ENCODE measurements at places on chromosomes 11 and 22.

DNA sequence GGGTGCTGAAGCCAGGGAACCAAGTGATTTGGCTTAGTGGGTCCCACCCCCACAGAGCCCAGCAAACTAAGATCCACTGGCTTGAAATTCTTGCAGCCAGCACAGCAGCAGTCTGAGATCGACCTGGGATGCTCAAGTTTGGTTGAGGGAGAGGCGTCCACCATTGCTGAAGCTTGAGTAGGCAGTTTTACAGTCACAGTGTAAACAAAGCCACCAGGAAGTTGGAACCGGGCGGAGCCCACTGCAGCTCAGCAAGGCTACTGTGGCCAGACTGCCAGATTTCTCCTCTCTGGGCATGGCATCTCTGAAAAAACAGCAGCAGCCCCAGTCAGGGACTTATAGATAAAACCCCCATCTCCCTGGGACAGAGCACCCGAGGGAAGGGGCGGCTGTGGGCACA, 424.1 kb upstream of the TENM4 start:
- DNase-seq = no peak

DNA sequence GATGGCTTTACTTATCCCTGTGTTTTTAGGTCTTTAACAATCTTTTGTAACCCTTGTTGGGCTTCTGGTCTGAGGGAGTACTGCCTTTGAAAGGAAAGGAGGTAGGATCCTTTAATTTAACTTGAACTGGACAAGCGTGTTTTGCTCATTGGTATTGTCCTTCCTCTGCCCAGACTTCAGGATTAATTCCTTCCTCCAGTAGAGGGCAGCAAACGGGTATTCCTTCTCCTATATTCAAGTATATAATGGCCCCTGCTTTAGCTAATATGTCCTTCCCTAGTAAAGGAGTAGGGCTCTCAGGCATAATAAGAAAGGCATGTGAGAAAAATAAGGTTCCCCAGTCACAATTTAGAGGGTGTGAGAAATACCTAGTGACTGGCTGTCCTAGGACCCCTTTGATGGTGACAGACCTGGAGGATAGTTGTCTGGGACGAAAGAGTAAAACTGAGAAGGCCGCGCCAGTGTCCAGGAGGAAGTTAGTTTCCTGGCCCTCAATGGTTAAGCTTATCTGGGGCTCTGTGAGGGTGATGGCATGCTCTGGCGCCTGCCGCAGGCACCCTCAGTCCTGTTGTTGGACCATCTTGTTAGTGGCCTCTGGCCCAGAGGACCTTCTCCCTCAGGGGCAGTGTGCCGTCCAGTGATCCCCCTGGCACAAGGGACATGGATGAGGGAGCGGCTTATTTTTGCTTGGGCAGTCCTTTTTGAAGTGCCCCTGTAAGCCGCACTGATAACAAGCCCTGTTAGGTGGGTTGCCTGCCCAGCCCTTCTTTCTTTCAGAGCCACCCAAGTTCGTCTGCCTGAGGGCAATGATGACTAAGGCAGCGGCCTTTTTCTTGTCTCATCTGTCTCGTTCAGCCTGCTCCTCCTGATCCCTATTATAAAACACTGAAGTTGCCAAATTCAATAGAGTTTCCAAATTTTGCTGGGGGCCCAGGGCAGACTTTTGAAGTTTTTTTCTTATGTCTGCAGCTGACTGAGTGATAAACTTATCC, 51.8 kb downstream of the C11orf71 start:
- no peak for DNase-seq

GRCh38 chr22:45429424-45429823, 15.9 kb downstream of the RIBC2 start:
- DNase-seq = no peak

DNA sequence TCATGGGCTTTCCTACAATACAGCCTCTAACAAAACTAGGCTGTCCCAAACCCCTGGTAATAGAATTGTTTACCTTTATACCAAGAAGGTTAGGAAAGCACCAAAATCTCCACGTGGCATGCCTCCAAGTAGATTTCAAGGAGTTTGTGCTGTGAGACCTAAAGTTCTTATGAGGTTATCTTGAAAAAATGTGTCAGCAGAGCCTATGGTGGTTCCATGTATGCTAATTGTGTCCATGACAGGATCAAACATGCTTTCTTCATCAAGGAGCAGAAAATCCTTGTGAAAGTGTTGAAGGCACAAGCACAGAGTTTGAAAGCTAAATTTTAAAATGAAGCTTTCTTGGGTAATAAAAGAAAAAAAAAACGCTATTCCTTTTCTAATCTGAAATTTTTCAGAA, 36.2 kb downstream of the CCDC73 start:
- DNase-seq = no peak

- no peak for DNase-seq
Measured at GRCh38 chr11:62934496-62934785, 13.3 kb upstream of the CHRM1 start.

Data from sciatic nerve (tissue), 2 donors.